ENCODE measurements at places on chromosomes 1 and 21.

DNA sequence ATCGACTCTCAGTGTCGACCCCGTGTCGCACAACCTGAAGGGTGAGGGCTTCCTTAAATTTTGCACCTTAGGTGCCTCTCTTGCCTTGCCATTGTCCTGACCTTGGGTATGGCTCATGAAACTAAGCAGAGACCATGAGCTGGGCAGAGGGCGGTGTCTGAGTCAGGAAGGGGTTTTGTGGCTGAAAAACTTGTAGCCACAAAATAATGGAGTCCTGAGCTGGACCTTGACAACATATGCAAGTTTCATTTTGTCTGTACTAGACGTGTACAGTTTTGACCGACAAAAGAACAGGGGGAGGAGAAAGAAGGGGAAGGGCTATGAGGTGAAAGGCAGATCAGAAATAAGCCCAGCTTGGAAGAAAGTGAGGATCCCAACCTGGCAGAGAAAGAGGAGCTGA lies 8.3 kb upstream of the RUNX1 start:
- DNase-seq, result no peak

DNA sequence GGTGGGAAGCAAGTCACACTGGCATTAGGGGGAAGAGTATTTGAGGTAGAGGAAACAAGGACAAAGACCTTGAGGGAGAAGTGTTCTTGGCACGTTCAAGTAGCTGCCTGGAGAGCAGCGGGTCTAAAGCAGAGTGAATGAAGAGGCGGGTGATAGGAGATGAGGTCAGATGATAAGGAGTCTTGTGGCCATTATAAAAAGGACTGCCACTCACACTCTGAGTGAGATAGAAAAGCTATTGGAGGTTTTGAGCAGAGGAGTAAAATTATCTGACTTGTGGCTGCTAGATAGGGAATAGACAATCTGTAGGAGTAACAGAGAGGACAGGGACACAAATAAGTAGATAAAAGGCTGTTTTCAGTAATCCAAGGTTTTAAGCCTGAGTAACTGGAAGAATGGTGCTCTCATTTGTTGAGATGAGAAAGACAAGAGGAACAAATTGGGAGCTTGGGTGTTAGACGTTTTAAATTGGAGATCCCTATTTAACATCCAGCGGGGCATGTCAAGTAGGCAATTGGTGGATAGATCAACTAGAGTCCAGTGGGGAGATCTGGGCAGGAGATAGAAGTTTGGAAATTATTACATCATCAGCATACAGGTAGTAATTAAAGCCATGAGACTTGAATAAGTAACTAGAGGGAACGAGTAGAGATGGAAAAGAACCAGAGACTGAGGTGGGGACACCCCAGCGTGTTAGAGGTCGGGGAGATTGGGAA lies 43.7 kb downstream of the HENMT1 start:
- no peak for DNase-seq

- peak; percentile 35 for DNase-seq
Measured at GRCh38 chr1:232145768-232146167, 484.2 kb downstream of the SIPA1L2 start.

DNA sequence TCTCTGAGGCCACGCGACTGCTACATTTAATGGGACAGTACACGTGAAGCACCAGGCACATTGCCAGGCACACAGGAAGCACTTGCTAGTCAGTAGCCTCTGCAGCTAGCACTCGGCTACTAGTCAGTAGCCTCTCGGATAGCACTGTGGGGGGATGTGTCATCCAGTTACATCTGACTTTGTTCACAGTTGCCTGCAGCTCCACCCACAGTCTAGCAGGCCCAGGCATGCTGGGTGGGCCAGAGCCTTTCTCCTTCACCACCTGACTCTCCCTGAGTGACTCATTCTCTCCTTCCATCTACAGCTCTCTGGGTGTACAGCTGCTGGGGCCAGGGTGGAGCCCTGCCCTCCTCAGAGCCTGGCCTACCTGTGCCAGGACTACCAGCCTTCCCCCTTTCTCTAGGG lies 51.5 kb downstream of the PTPRF start:
- DNase-seq, result peak; percentile 94

DNA sequence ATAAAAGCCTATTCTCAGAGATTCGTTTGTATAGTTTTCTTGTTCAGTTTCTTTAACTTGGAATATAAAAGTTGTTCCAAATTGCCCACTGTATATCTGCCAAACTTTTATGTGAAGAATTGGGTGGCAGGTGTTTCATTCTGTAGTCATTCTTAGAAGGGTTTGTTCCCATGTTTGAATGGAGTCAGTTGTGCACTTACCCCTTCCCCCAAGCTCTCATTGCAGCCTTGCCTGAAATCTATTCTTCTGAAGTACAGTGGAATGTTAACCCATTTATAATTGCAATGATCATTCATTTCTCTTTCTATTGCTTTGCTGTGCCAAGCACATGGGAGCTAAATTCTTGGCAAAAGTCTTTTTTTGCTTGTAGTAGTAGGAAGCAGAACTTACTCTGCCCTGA lies 375.3 kb upstream of the C1orf87 start:
- DNase-seq, result no peak

All from fibroblast of upper back skin (primary cell).